ENCODE measurements at places on chromosomes 6 and 20.

DNA sequence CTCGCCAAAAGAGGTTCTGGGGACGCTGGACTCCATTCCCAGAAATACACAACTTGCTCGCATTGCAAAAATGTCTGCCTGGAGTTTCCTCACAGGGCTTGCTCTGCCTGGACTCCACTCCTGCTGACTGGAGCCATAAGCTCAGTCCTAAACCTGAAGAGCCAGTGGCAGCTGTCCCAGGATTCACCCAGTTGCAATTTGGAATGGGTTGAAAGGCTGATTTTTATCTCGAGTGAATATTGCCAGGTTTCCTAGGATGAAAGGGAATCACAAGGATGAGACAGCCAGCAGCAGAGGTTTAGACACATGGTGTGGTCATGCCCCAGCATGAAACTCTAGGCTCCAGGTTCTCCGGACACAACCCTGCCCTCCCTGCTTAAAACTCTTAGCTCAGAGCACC lies 223.3 kb downstream of the BMP7 start:
- DNase-seq, result no peak

DNA sequence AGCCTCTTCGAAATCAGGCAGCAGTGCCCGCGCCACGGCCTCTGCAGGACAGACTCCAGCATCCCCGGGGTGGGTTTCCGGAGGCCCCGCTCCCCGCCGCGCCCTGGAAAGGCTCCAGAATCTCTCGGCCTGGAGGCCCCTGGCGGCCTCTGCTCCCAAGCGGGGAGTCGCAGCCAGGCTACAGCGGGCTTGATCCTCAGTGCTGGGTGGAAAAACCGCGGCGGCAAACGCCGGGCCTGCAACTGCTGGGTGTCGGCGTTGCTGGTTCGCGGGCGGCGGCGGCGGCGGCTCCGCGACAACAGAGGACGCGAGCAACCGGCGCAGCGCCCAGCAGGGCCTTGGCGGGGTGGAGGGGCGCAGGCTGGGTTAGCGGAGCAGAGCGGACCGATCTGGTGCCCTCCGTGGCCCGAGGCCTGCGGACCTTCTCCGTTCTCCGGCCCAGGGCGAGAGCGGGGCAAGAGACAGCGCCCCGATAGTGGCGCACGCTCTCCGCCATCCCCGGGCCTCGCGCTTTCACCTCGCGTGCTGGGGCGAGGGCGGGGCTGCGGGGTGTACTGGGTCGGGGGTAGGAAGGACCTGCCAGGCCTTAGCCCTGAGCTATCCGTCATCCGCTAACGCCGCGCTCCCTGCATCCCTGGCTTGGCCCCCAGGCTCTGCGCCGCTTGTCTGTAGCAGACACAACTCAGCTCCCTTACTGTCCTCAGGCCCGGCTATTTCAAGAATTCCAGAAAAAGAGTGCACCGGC lies 3.4 kb upstream of the ZNF292 start:
- peak; percentile 46 for DNase-seq

DNA sequence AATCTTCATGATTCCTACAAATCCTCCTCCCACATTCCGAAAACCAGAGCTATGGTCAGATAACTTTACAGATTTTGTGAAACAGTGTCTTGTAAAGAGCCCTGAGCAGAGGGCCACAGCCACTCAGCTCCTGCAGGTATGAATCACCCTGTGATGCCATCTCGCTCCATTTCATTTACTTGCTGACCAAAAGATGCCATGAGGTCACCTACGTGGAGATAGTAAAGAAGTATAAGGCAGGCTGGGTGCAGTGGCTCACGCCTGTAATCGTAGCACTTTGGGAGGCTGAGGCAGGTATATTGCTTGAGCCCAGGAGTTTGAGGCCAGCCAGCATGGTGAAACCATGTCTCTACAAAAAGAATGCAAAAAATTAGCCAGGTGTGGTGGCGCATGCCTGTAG lies 30.9 kb downstream of the STK4 start:
- no peak for DNase-seq

DNA sequence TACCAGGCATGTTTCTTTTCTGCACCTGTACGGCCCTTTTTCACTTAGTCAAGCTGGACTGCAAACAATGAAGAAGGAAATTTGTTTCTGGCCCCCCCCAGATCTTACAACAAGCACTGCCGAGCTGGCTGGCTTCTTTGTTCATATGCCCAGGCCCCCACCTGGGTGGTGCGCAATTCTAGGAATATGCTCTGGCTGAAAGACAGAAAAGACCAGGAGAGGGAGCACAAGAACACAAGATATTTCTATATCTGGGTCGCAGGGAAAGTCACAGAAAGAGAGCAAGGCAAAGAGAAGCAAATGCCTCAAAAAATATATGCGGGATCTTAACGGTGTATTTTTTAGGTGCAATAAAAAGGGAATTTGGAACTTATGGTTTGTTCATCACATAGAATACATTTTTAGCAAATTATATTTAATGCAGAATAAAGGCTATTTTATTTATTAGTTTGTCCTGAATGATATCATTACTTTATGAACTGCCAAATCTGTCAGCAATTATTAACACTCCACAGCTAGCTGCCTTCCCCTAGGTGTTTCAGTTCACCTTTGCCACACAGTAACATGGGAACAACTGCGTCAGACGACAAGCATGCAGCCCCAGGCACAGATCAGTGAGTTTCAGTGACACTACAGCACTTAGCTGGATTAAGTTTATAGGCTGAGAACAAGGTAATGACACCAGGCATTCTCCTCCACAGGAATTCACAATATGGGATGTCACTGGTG lies 76.5 kb downstream of the GJA10 start:
- DNase-seq, result peak; percentile 51

GRCh38 chr6:27838945-27839625 lies 73.1 kb downstream of the OR2B2 start:
- DNase-seq, result no peak

DNA sequence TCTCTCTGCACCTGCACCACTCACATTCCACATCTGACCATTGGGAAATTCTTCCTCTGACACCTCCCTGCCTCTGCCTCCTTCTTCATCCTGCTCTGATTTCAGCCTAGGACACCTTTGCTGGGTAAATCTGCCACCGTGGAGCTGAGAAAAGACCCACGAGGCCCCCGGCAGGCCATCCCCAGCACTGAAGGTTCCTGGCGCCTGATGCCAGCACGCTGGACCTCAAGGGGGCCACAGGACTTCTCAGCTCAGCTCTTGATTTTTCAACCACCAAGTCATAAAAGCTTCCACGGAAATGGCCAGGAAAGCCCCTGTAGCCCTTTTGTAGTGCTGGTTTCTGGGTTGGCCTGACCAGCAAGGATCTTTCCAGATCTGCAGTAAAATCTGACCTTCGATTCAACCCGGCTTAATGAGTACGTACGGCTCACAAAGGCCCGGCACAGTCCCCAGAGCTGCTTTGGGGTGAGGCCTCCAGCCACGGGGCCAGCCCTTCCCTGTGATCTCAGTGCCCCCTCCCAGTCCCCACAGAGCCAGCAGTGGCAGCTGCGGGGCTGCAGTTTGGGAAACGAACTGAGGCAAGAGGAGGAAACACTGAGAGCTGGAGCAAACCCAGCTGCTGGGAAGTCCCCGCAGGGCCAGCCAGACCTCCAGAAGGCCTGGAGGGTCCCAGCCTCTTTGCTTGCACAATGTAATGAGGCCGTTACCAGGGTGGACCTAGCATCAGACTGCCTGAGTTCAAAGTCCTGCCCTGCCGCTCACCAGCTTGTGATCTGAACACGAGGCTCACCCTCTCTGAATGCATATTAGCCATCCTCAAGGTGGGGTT lies 157.5 kb downstream of the BMP7 start:
- DNase-seq, result peak; percentile 43

GRCh38 chr20:3818155-3819151 lies 1.9 kb upstream of the AP5S1 start:
- peak; percentile 66 for DNase-seq

DNA sequence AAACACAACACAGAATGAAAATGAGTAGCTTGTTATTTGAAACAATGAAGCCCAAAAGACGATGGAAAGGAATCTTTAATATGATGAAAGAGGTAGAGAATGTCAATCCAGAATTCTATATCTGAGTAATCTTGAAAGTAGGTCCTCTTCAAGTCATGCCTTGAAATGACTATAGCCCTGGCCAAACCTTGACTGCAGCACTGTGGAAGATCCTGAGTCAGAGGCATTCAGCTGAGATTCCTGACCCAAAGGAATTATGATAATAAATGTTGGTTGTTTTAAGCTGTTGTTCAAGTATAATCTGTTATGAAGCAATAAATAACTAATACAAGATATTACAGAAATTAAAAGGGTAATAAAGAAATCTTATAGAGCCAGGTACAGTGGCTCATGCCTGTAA lies 64.8 kb downstream of the IBTK start:
- no peak for DNase-seq

- DNase-seq, result no peak
Measured at GRCh38 chr20:53917145-53918019, 153.0 kb downstream of the BCAS1 start.

DNA sequence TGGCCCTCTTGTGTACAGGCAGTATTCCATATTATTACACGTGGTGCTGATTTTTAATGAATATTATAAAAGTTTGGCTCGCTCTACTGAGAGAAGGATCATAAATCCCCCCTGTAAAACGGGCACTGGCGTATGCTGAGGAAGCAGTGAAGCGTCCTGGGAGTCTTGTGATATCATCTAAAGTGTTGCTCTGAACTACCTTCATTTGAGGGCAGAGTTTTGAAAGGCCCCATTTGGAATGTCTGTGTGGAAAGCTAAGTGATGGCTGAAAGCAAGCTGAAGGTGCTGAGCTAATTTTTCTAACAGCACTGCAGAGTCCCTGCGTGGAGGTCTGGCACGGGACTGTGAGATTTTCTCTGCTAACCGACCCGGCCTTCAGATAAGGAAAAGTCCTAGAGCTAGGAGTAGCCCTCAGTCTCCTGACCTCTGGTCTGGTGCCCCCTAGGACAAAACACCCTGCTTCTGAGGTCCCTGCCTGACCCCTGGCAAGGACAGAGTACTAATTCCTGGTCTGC lies 1.3 kb upstream of the BACH2 start:
- no peak for DNase-seq

GRCh38 chr20:61099806-61100205 lies 152.3 kb upstream of the CDH4 start:
- DNase-seq, result no peak

GRCh38 chr20:45792317-45793118 lies 764 bp downstream of the DNTTIP1 start:
- DNase-seq, result no peak

GRCh38 chr6:164442572-164442971 lies 866.8 kb downstream of the C6orf118 start:
- no peak for DNase-seq

DNA sequence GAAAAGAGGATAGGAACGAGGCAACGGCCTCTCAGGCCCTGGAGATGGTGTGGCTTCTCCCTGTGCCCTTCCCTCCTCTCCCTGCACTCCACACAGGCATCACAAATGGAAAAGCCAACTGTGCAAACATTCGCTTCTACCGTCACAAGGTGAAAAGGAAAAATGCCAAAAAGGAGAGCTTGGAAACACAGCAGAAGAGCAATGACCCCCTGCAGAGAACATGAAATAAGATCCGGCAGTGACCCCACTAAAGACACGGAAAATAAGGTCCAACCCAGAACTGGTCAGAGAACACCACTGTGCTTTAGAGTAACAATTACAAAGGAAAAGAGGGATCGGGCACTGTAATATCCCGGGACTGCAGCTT lies 63.0 kb downstream of the SLC22A23 start:
- DNase-seq, result no peak

DNA sequence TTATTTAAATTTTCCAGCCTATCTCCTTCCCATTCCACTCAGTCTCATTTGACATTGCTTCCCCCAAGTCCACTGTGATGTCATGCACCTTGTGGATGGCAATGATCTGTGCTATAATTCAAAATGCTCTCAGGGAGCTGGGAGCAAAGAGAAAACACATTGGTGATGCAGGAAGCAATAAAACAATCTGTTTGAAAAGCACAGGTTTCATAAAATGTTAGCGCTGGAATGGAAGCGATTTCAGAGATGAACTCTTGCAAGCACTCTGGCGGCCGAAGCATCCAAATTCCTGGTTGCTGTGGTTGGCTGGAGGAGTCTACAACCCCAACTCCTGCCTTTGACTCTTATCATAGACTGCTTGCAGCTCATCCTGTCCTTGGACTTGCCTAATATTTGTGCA lies 167.0 kb downstream of the GMPR start:
- DNase-seq, result no peak

DNA sequence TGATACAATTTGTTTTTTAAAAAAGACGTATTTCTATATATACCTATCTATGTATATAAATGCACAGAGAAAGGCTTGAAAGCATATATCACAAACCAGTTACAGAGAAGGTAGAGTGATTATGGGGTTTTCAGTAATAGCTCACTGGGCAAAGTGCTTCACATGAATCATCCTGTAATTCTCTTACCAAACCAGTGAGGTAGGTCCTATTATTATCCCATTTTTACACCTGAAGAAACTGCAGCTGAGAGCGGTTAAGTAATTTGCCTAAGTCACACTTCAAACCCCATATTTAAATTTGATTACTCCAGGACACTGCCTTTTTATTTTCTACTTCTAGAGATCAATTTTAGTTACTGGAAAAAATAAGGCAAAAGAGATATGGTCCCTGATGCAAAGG lies 4.4 kb downstream of the GSS start:
- no peak for DNase-seq

GRCh38 chr20:6562111-6562510 lies 205.4 kb upstream of the BMP2 start:
- DNase-seq, result no peak

DNA sequence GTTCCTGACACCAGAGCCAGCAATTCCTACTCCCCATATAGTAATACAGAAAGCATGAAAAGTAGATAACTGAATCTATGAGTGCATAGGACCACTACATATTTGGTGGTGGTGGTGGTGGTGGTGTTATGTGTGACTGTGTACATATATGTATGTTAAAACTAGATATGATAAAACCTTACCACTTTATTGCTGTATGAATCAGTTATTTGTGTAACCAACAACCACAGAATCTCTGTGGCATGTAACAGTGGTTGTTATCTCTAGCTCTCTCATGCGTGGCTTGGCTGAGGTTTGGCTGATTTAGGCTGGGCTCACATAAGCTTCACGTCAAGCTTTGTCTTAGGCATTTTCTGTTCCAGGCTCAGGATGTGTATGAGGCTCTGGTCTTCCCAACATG lies 55.7 kb downstream of the PLCB1 start:
- DNase-seq, result no peak

DNA sequence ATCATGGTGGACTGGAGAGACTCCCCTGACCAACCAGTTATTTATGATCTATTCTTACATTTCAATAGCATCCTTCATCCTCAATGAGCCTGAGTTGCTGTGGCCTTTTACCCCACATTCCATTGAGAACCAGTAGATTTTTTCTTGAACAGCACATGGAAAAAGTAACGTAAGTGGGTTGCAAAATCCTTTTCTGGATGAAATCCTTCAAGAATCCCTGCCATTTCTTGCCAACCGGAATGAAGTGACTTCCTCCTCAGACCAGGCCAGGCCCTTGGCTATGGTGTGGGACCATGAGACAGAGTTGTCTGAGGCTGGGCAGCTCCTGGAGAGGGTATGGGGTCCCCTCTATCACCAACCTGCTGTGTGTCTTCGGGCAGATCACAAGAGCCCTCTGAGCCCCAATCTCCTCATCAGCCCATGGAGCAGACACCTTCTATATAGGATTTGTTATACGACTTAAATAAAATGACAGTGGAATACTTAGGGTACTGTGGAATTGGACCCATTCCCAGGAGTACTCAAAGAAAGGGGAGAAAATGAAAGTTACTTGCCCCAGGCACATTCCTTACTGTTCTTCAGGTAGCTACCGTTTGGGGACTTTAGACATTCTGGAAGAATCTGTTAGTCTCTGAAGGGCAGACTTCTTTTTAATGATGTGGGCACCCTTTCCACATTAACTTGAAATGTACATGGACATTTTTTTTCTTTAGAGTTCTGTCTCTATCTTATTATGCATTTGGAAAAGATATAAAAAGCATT lies 10.9 kb downstream of the EYA2 start:
- DNase-seq, result no peak

All from iPS-NIHi11 (cell line).